ENCODE measurements at places on chromosomes 16 and 17. TPM values are rescaled to one million over a fixed set of nuclear protein-coding genes. Genes with fewer than 3 reads are reported as not detected.

DNA sequence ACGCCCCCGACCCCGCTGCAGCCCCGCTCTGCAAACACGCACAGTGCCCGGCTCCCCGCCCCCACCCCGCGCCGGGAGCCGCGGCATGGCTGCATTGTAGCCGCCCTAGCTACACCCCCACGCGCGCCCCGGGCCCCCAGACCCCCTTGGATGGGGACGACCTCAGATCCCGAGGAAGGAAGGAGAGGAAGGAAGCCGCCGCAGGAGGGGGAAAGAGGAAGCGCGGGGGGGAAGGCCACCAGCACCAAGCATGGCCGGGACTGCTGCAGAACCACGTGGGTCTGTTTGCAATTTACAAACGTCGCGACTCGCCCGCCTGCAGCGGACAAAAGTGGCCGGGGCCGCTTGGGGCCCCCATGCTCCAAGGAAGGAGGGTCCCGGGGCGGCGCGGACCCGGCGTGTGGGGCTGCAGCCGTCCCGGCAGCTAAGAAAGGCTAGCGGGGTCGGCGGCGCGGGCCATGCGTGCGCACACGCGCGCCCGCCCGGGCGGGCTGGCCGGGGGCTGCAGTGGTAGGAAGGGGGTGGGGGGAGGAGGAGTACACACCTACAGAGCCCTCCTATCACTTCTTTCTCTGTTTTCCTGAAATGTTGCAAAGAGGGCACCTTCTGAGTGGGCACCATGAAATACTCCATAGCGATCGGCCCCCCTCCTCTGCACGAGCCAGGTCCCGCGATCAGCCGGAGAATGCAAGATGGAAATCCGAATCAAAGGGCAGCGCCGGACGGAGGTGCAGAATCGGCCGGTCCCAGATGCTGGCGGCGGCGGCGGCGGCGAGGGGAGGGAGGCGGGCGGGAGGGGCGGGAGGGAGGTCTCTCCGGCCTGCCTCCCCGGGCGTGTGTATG, 488 bp downstream of the TFAP4 start:
- DNase-seq: peak; percentile 27

DNA sequence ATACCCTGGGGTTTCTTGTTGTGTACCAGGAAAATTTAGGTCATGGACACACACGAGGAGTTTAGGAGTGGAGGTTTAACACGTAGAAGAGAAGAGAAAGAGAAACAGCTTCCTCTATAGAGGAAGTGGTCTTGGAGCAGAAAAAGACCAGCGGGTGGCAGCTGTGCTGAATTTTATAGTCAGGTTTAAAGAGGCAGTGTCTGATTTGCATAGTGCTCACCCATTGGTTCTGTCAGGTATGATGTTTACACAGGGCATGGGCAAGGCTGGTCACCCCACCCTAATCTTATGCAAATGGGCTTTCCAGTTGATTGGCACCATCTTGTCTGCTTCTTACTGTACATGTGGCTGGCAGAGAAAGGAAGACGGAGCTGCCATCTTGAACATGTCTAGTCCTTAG, 309.0 kb downstream of the CDH13 start:
- DNase-seq: no peak

GRCh38 chr16:11263737-11264136, 5.4 kb downstream of the TNP2 start:
- DNase-seq: peak; percentile 41

DNA sequence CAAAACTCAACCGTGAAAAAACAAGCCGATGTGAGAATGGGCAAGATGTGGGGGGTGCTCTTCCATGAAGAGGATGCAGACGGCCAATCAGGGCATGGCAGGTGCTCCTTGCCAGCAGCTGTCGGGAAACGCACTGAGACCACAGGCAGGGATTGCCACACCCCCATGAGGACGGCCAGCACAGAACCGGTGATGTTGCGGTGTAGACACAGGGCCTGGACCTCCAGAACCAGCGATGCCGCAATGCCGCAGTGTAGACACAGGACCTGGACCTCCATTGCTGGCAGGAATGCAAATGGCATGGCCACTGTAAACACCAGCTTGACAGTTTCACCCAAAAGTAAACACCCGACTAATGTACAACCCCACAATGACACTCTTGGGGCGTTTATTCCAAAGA, 164.9 kb downstream of the BANP start:
- DNase-seq: no peak

GRCh38 chr17:78168903-78169793, 767 bp downstream of the SYNGR2 start:
- peak; percentile 40 for DNase-seq

DNA sequence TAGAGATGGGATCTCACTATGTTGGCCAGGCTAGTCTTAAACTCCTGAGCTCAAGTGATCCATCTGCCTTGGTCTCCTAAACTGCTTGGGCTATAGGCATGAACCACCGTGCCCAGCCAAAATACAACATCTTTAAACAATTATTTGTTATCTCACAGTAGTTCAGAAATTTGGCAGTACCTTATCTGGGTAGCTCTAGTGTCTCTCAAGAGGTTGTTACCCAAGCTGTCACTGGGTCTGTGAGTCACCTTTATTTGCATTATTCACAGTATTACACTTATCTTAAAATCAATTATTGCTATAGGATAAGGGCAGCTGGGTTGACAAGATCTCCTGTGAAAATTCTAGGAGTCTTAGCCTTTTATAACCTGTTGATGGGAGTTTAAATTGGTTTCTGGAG, 64.0 kb upstream of the GAS7 start:
- DNase-seq: no peak

GRCh38 chr17:65627891-65628643, 66.6 kb upstream of the AXIN2 start:
- no peak for DNase-seq

- DNase-seq: no peak
Observed at GRCh38 chr17:74566132-74566753, 1.1 kb downstream of the CD300H start.

DNA sequence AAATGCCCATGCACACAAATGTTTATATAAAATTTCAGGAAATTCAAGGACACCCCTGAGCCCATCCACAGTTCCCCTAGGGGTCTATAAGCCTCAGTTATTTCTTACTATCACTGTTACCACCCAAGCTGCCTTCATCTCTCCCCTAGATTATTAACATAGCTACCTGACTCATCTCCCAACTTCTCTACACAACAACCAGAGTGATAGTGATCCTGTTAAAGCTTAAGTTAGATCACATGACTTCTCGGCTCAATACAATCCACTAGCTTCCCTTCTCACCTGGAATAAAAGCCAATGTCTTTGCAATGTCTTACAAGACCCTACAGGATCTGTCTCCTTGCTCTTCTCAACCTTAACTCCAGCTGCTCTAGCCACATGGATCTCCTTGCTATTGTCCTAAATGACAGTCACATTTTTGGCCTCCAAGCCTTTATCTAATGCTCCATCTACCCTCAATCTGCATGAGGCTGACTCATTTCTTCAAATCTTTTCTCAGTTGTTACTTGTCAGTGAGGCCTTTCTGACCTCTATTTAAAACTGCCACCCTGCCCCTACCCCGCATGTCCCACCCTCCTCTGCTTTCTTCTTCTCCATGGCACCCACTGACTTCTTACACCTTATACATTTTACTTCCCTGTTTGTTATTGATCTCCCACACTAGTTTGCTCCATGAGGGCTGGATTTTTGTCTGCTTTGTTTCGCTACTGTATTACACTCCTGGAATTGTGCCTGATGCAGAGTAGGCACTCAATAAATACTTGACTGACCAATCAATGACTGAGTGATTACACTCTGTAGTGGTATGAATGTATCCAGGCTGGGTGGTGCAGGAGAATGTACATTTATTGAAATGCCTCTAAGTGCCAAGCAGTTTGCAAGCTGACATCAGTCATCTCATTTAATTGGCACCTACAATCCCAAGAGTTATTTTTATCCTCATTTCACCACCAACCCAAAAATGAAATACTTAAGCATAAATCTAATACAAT, 5.2 kb upstream of the LIG3 start:
- no peak for DNase-seq

GRCh38 chr16:27220527-27220926, 17.2 kb downstream of the KDM8 start:
- no peak for DNase-seq

GRCh38 chr17:69142175-69142802, 594 bp upstream of the ABCA6 start:
- DNase-seq: no peak

- no peak for DNase-seq
Observed at GRCh38 chr17:40905370-40905769, 20.3 kb upstream of the KRT20 start.

DNA sequence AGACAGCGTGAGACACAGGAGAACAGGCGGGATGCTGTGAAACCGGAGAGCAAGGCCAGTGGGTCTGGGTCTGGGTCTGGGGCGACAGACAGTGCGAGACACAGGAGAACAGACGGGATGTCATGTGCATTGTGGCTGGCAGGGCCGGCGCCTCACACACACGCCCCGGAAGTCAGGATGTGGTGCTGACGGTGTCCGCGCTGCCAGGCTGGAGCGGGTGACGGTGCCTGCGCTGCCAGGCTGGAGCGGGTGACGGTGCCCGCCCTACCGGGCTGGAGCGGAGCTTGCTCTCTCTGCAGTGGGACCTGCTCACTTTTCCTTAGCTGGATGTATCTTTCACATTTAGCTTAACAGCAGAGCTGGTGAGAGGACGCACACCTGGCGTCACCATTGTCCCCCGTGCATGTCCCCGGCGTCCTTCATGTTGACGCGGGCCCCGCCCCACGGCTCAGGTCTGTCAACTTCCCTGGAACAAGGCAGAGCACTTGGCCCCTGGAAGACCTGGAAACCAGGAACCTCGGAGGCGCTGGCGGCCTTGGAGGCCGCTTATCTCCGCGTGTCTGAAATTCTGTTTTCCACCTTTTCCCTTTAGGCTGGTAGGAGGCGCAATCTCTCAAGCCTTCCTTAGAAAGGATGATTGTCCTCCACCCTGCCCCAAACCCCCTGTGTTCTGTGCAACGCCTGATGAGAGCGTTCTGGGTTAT, 43.0 kb upstream of the ZNF750 start:
- peak; percentile 64 for DNase-seq

DNA sequence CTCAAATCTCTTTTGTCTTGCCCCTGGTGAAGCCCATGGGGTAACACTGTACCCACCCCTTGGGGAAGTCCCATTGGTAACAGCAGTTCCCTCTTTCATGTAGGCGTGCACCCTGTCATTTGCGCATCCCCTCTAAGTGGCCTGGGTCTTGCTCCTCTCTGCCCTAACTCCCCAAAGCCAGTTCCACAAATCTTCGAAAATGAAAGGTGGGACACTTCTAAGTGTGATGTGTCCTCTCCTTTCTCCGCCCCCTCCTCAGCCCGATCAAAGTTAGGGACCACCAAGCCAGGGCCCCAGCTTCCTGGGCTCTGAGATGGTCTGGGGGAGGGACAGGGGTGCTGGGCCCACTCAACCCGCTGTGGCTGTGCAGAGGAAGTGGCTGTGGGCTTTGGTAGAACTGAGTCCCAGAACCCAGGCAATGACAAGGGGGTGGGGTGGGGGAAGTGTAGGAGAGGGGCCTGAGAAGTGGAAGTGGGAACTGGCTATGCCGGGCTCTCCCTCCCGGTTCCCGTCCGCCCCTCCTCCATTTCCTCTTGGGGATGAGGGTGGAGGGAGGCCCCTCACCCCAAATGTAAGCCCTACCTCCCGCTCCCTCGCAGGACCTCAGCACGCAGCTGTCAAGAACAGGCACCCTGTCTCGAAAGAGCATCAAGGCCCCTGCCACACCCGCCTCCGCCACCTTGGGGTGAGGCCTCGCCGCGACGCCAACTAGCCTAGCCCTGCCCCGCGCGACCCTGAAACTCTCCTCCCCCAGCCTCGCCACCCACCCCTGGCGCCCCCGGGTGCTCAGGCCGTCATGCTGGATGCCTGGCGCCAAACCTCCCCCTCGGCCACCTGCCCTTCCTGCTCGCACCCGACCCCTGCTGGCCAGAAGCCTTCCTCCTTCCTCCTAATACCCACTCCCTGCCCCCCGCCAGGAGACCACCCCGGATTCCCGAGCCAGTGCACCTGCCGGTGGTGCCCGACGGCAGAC, 8.7 kb downstream of the ABI3 start:
- peak; percentile 42 for DNase-seq

DNA sequence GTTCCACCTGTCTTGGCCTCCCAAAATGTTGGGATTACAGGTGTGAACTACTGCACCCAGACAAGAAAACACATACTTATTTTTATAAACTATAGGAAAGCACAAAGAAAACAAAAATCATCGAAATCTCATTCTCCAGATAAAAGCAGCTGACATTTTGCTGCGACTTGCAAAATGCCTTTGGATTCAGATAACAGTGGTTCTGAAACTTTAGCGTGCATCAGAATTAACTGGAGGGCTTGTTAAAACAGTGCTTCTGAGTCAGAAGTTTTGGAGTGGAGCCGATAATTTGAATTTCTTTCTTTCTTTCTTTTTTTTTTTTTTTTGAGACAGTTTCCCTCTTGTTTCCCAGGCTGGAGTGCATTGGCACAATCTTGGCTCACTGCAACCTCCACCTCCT, 17.7 kb upstream of the GJD3 start:
- DNase-seq: no peak

DNA sequence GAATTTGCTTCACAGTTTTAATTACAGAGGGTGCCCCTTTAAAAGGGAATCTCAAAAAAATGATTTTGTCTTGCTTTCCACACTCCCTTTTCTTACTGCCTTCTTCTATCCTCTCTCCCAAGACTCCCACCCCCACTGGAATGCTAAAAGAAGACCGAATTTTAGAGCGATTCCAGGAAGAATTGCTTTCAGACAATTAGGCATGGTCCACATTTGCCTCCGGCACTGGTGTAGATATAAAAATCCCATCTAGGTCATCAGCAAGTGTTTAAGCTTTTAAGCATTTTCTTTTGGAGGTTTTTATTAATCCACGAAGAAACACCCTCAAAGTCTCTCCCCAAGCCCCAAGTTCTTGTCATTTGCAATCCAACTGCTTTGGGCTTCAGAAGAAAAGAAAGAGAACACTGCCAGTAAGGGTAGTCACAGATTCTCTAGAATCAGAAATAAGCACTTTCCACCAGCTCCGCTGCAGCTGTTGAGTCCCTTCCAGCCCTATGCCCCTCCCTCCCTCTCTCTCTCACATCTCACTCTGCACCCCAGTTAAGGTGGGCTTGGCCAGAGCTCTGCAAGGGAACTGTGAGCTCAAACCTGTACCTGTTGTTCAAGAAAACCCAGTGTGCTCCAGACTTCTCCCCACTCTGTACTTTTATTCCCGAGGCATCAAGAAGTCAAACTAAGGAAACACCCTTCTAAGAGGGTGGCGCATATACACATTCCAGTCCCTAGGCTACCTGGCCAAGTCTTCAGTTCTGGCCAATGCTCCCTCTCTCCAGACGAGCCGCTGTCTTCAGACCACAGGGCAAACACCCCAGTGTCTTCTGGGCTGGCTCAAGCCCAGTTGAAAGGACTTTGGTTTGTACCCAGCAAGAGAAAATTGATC, 170.2 kb downstream of the RGS9 start:
- no peak for DNase-seq

The CHST4 gene
- not detected for total RNA-seq

The TCAP gene
- 1.4 TPM for total RNA-seq

The TEX19 gene
- not detected for total RNA-seq

The USP32 gene
- 31.2 TPM for total RNA-seq

The KRTAP3-2 gene
- not detected for total RNA-seq

The JMJD8 gene
- 71.4 TPM for total RNA-seq
